ENCODE measurements at places on chromosomes 16 and 17.

DNA sequence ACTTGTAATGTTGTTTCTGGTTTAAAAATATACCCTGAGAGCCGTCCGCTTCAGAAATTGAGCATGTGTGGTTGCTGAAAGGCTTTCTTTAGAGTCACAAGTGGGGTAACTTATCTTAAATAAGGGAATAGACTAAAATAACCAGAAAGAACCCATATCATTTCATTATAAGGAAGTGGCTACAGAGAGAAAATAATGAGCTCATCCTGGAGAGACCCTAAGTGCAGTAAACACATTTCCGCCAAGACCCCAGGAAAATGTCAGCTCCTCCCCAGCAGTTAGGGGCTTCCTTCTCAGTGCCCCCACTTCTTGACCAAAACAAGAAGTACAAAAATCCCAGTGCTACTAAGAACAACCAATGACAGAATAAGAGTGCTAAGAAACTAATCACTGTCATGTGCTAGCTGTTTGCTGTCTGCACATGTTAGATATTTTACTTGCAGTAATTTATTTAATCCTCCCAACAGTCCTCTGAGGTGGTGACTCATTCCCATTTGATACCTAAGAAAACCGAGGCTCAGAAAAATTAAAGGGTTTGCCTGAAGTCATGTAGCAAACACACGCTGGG lies 83.5 kb downstream of the CDYL2 start:
- no peak for DNase-seq

DNA sequence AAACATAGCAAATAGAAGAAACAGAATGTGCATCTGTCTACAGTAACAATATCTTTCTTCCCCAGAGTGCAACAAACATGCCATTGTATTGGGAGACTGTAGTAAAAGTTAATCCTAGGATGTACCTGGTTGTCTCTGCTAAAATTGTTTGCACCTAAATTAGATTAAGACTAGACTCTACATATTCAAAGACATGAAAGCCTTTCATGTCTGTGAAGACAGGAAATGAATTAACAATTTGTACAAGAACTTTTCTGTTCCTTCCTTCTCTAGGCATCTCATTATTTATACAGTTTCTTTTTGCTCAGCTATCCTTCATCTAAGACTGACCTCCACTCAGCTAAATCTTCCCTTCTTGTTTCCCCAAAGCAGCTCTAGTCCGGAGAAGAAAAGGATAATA lies 220.6 kb downstream of the LGALS9B start:
- DNase-seq = no peak

DNA sequence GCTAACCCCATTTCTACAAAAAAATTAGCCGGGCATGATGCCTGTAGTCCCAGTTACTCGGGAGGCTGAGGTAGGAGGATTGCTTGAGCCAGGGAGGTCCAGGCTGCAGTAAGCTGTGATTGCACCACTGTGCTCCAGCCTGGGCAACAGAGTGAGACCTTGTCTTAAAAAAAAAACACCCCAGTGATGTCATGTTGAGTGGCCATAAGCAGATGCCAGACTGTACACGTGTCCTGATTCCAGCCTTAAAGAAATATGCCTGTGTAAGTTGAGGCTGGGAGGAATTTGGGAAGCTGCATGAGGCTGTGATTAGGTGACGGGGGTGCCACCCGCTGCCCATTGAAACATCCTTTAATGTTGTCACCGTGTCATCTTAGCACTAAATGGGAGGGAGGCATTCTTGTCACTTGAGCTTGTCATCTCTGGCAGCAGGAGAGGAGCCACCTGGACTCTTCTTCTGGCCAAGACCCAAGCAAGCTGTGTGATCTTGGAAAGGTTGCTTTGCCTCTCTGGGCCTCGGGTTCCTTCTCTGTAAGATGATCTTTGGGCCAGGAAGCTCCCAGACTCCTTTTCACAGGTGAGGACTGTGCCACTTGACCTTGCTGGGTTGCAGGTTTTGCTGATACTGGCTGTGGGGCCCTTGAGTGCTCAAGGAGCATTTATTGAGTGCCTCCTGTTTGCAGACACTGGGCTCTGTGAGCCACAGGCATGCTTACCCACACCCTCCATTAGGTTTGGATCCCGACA lies 98.3 kb upstream of the CIBAR2 start:
- DNase-seq = no peak

- no peak for DNase-seq
Observed at GRCh38 chr16:87196231-87196630, 121.0 kb downstream of the C16orf95 start.

GRCh38 chr17:77618173-77618572 lies 340.3 kb upstream of the TNRC6C start:
- no peak for DNase-seq

DNA sequence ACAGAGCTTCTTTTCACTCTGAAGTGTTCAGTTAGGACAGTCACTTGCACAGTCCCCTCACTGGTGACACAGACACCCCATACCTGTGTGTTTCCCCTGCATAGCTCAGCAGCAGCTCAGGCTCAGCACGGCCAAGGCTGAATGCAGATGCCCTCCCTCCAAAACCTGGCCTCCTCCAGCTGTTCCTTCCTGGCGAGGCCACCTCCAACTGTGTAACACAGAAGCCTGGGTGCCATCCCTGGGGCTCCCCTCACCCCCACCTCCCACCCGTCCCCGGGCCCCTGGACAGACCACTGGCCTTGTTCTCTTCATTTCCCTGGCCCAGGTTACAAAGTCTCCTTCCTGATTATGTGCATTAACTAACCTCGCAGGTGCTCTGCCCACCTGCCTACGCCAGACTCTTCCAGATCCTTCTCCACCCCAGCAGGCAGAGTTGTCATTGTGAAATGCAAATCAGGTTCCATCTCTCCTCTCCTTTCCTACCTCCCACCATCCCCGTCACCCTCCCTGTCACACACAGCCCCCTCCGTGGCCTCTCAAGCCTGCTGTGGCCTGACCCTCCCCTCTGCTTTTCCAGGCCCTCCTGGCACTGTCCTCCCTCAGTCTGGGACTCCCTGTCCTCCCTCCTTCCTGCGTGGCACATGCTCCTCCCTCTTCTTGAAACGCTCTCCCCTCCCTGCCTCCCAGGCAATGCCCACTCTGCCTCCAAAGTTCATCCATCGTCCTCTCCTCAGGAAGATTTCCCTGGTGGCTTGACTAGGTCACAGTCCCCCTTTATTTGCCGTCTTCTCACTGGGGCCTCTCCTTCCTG lies 26.4 kb downstream of the MLYCD start:
- no peak for DNase-seq

- DNase-seq = no peak
Observed at GRCh38 chr17:40023590-40024292, 8.5 kb downstream of the CSF3 start.

DNA sequence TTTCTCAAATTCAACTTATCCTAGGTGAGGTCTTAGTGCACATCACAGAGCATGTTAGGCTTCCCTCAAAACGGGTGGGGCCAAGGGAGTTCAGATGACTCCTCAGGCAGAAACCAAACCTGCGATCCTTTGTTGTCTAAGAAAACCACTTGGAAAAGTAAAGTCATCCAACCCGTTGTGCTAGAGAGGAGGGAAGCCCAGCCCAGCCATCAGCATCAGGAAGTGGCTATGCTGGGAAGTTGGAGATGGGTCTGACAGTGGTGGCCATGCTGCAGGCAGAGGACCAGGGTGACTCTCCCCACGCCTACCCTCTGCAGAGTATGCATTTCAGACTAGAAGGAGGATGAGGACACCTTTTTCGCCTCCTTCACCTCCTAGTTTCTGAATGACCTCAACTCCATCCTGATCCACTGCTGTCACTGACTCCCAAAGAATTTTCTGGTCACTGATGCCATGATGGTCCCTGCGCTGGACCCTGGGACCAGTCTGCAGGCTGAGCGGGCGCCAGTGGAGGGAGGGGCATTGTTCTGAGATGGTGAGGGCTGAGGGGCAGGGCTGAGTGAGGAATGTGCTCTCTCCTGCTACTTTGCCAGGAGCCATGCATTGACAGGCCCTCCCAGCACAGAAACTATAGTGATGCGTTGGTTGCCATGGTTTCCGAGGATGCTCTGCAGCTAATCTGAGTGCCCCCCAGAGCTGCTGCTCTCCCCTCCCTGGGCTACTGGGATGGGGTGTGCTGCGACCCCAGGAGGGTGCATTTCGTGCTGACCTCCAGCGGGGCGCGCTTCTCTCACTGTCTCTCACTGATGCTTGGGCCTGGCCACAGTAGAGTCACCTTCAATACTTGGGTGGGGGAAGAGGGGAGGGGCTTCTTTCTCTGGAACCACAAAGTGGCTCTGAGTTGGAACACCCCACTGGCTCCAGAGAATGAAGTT lies 20.4 kb downstream of the ALOX12B start:
- DNase-seq = no peak

DNA sequence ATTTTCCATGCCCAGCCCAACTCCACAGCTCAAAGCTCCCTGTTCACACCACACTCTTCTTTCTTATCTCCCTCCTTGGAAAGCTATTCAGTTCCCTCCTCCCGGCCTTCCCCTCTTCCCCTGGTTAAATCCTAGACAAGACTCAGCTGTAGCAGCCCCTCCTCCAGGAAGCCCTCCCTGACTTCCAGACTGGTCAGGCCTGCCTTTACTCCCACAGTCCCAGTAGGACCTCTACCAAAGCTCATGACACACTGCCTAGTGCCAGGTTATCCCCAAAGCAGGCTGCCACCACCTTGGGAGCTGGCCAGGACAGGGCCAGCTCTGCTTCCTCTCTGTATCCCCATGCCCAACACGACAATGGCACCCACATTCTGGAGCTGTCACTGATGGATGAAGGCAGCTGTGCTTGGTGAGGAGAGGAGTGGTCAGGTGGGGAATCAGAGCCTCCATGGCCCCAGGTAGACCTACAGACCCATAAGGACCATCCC lies 50.0 kb downstream of the BEAN1 start:
- no peak for DNase-seq

DNA sequence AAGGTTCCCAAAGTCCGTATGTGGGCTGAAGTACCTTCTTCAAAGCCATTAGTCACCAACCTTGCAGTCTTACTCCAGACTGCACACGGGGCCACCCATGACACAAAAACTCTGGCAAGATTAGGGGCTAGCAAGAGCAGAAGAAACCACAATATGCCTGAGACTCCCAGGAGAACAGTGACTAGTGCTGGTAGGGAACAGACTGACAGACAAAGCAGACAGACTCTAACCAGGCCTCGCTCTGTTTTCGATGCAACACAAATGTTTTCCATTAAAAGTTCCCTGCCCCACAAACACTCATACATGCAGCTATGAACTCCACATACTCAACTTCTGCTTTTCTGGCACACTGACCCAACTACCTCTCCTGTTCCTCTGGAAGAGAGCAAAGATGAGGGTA lies 102.2 kb downstream of the HIC1 start:
- no peak for DNase-seq

DNA sequence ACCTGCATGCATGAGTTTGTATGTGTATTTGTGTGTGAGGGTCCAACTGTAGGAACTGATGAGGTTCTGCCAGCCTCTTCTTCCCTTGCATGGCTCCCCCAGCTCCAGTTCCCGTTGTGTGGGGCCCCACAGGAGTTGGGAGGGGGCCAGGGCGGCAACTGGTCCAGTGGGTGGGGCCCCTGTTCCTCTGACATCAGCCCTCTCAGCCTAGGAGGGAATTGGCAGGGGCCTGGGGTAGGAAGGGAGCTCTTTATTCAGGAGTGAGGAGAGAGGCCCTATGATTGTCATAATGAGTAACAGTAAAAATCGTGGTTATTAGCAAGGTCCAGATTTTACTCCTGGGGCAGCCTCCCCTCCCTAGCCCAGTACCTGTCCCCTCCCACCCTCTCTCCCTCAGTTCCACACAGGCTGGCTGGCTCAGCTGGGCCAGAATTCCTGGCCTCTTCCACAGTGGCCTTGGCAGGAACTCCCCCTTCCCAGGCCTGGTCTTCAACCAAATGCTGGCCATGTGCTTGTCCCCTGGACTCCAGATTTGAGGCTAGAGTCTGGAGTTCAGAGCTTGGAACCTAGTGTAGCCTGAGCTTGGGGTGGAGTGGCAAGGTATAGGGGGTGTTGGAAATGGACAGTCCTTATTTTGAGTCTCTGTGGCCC lies 18.9 kb downstream of the RARA start:
- DNase-seq = no peak

- DNase-seq = no peak
Observed at GRCh38 chr16:35414563-35414962, 1955.2 kb downstream of the TP53TG3F start.

DNA sequence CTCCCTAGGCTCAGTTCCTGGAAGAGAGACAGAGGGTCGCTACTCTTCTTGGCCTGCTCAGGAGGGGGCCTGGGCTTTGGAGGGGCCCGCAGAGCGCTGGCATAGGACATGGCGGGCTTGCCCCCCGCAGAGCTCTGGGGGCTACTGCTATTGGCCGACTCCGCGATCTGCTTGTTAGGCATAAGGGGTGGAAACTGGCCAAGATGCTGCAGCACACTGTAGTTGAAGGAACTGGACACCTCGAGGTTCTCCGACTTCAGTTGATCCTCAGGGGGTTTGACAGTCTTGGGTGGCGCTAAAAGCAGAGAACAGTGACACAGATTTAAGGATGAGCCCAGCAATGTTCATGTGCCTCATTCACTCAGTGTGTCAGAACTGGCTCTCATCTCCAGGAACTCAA lies 33.9 kb downstream of the CACNG1 start:
- no peak for DNase-seq

DNA sequence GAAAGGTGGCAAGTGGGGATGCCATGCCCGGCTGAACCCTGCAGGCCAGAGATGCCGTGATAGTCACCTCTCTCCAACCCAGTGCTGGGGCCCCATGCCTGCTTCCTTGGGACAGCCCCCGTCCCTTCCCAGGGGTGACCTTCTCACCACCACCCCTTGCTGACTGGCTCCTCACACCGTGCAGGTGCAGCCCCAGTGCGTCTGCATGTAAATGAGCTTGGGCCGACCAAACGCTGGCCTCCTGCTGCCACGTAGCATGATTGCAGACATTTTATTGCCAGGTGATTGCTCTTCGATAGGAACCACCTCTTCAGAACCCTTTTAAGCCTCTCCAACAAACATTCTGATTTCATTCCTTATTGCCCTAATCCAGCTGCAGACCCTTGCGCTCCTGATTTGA lies 32.5 kb downstream of the ASIC2 start:
- no peak for DNase-seq

DNA sequence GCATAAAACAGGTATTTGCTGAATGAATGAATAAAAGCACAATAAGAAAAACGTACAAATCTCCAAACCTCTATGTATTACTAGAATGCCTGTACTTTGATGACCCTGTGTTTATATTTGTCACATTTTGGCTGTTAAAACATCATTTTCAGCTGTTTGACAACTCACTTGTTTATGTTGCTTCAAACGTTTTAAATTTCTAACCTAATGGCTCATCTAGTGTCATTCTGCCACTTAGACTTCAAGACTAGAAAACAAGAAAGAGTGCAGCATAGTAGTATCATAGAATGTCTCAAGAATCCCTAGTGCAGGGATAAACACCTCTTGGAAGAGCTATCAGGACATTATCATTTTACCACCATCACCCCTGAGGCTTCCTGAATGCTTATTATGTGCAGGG lies 19.4 kb upstream of the PMP22 start:
- no peak for DNase-seq

- no peak for DNase-seq
Observed at GRCh38 chr17:40014375-40014980, 762 bp upstream of the CSF3 start.

Data from vagina (tissue), 2 donors.